ENCODE measurements at places on chromosomes 12 and 14. TPM values are rescaled to one million over a fixed set of nuclear protein-coding genes. Genes with fewer than 3 reads are reported as not detected.

CCDC177 gene
- total RNA-seq, result 4.5 TPM

NANOG gene
- not detected for total RNA-seq

TRPV4 gene
- total RNA-seq, result not detected

KLRC2 gene
- 2.0 TPM for total RNA-seq

SRRM4 gene
- total RNA-seq, result 5.7 TPM

AQP6 gene
- total RNA-seq, result not detected

SUOX gene
- 8.2 TPM for total RNA-seq

KRT75 gene
- total RNA-seq, result not detected

MYL6 gene
- 511 TPM for total RNA-seq

ABCD2 gene
- 18.3 TPM for total RNA-seq

KLRG1 gene
- 8.6 TPM for total RNA-seq

ERG28 gene
- 7.7 TPM for total RNA-seq

SLC5A8 gene
- total RNA-seq, result 3.3 TPM

PPM1H gene
- 11.8 TPM for total RNA-seq

PTGR2 gene
- 4.9 TPM for total RNA-seq

ASCL1 gene
- total RNA-seq, result 8.2 TPM

C3AR1 gene
- 1.6 TPM for total RNA-seq

DPPA3 gene
- not detected for total RNA-seq

EIF5 gene
- 129 TPM for total RNA-seq

GYS2 gene
- not detected for total RNA-seq

DNAJC22 gene
- total RNA-seq, result under 0.01 TPM

C12orf42 gene
- total RNA-seq, result 1.2 TPM

SERPINA5 gene
- total RNA-seq, result not detected

TMEM30B gene
- total RNA-seq, result under 0.01 TPM

POLE gene
- 26.9 TPM for total RNA-seq

PGF gene
- 2.9 TPM for total RNA-seq

ZBTB25 gene
- 15.5 TPM for total RNA-seq
